ENCODE measurements at places on chromosomes 2 and 18.

DNA sequence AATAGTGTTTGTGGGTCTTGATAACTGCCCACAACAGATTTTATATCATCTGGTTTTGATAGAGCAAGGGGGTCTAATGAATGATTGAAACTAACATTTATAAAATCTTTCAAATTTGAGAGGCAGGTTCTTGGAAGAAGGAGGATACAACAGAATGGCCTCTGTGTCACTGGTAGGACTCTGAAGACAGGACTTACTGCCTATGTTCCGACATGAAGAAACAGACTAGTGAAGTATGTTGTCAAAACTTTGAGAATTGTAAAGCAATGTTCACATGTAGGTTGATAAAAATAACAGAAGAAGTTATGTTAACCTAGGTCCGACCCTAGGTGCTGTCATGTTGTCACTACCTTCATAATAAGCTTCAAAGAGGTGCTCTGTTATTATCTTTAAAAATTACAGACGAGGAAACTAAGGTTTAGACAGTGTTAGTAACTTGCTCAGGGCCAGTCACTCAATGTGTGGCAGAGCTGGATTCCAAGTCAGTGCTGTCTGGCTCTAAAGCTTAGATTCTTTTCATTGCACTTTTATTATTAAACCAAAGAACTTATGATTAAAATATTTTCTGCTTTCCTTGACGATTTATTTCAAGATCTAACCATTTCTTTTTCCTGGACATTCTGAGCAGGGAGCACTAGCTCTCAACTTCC is 146.2 kb downstream of the RPIA start:
- H3K4me3 ChIP-seq: no peak overlapping the region
- H3K4me1 ChIP-seq: no peaks in the 10 kb centered on the region
- no peaks in the 10 kb centered on the region for H3K27me3 ChIP-seq
- DNase-seq: no peak
- no peaks in the 10 kb centered on the region for H3K36me3 ChIP-seq
- H3K27ac ChIP-seq: no peak overlapping the region

GRCh38 chr18:58766946-58767345 is 95.7 kb downstream of the MALT1 start:
- no peak overlapping the region for H3K4me3 ChIP-seq
- H3K27me3 ChIP-seq: peaks cover 27% of the 10 kb centered on the region
- peaks cover 2% of the 10 kb centered on the region for H3K4me1 ChIP-seq
- no peak for DNase-seq

DNA sequence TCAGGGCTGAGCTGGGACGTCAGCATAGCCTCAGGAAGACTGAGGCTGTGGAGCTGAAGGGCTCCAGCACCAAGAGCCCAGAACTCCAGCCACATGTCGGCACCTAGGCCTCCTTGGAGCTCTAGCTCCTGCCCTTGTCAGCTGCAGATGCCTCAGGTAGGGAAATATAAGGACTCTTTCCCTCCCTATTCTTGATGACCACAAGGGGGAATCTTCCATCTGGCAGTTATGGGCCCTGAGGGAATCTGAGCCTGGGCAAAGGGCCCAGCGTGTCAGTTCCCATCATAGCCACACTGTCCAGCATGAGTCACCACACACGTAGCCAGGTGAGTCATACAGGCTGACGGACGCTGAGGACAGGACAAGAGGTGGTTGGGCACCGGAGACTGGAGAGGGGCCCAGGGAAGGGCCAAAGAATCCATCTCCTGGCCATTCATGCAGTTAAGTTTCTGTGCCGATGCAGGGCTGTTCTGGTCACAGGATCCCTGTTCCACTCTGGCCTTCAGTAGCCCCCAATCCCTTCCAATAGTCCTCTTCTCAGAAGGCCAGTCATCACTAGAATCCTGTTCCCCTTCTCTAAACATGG is 1.8 kb downstream of the MPV17 start:
- peaks cover 7% of the 10 kb centered on the region for H3K4me1 ChIP-seq
- no peaks in the 10 kb centered on the region for H3K27me3 ChIP-seq
- peaks cover 6% of the 10 kb centered on the region for H3K36me3 ChIP-seq
- DNase-seq: peak; percentile 99

DNA sequence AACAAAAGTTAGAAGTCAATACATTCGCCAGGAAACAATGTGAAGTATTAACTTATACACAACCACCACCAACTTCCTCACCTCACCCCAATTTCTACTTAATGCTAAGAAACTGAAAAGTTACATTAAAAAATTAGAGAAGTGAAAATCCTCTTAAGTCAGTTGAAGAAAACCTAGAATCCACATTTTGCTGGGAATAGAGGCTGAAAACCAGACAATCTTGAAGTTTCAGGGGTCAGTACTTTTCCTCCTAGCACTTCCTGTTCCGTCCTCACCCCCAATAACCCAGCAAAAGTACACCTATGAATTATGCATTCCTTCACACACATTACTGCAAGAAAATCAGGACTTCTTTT is 6.3 kb downstream of the YES1 start:
- no peak for DNase-seq
- H3K4me3 ChIP-seq: no peak overlapping the region
- peaks cover 1% of the 10 kb centered on the region for H3K4me1 ChIP-seq
- no peaks in the 10 kb centered on the region for H3K27me3 ChIP-seq

GRCh38 chr2:226716126-226716525 is 83.5 kb downstream of the IRS1 start:
- DNase-seq: no peak
- H3K4me3 ChIP-seq: no peak overlapping the region
- H3K36me3 ChIP-seq: no peaks in the 10 kb centered on the region
- no peaks in the 10 kb centered on the region for H3K27me3 ChIP-seq
- H3K27ac ChIP-seq: no peak overlapping the region
- peaks cover 3% of the 10 kb centered on the region for H3K4me1 ChIP-seq

GRCh38 chr2:227464361-227464760 is 7.6 kb upstream of the AGFG1 start:
- no peak overlapping the region for H3K27ac ChIP-seq
- H3K4me3 ChIP-seq: no peak overlapping the region
- no peak for DNase-seq
- no peaks in the 10 kb centered on the region for H3K27me3 ChIP-seq
- no peaks in the 10 kb centered on the region for H3K36me3 ChIP-seq
- H3K4me1 ChIP-seq: peaks cover 17% of the 10 kb centered on the region

- peaks cover 5% of the 10 kb centered on the region for H3K27me3 ChIP-seq
- no peaks in the 10 kb centered on the region for H3K36me3 ChIP-seq
- no peak overlapping the region for H3K27ac ChIP-seq
Observed at GRCh38 chr2:181586569-181587081, 70.3 kb downstream of the CERKL start.

DNA sequence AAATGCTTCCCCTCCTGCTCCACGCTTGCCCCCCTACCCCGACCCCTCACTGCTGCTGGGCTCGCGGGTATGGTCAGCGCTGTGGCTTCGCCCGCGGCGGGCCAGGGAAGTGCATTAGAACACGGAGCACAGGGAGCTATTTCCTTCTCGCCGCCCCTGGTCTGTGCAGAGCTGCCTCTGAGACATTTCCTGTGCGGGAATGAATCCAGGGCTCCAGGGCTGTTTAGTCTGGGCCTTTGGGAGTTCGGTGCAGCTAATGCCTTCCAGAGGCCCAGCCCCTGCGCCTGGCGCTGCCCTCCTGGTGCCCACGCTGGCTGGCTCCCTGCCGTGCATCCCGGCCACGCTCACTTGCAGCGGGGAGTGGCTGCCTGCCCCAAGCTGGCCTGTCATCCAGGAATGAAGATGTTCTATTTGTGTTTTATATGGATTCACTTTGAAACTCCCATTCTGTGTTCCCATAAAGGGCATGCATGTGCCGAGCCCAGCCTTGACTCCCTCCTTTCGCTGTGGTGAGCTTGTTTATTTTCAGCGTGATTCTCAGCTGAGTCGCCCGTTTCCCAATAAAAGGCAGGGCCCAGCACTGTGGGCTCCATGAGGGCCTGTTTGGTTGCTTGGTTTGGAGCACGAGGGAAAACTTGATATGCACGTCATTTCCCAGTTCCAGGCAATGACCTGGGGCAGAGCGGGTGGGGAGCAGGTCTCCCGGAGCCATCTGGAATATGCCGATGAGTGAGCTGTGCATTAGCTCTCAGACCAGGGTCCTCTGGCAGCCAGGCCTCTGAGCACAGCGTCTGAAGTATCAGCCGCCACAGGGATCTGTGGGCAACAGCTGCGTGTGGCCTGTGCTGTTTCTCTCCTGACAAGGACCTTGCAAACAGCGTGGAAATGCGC is 42.7 kb downstream of the SH3RF3 start:
- H3K27ac ChIP-seq: peak overlapping the region; percentile 95
- H3K4me1 ChIP-seq: peaks cover 44% of the 10 kb centered on the region
- peak overlapping the region; percentile 21 for H3K4me3 ChIP-seq
- peak; percentile 99 for DNase-seq
- H3K27me3 ChIP-seq: no peaks in the 10 kb centered on the region

- H3K4me3 ChIP-seq: no peak overlapping the region
- peaks cover 1% of the 10 kb centered on the region for H3K4me1 ChIP-seq
- H3K36me3 ChIP-seq: no peaks in the 10 kb centered on the region
- peak; percentile 54 for DNase-seq
- no peaks in the 10 kb centered on the region for H3K27me3 ChIP-seq
Observed at GRCh38 chr2:8138923-8139667, 542.8 kb upstream of the ID2 start.

- no peak for DNase-seq
- no peak overlapping the region for H3K4me3 ChIP-seq
- H3K27ac ChIP-seq: no peak overlapping the region
- H3K36me3 ChIP-seq: no peaks in the 10 kb centered on the region
- no peaks in the 10 kb centered on the region for H3K27me3 ChIP-seq
- H3K4me1 ChIP-seq: peaks cover 11% of the 10 kb centered on the region
Observed at GRCh38 chr2:188320861-188321260, 29.2 kb downstream of the GULP1 start.

- H3K4me3 ChIP-seq: no peak overlapping the region
- peaks cover 7% of the 10 kb centered on the region for H3K4me1 ChIP-seq
- H3K27me3 ChIP-seq: no peaks in the 10 kb centered on the region
- no peak overlapping the region for H3K27ac ChIP-seq
Observed at GRCh38 chr2:40513201-40513600, 61.3 kb upstream of the SLC8A1 start.

All from IMR-90 (cell line).